MCF 10A (cell line): ENCODE measurements at places on chromosomes 4 and X.

GRCh38 chr4:125538670-125539069 lies 223.9 kb downstream of the FAT4 start:
- DNase-seq: no peak

DNA sequence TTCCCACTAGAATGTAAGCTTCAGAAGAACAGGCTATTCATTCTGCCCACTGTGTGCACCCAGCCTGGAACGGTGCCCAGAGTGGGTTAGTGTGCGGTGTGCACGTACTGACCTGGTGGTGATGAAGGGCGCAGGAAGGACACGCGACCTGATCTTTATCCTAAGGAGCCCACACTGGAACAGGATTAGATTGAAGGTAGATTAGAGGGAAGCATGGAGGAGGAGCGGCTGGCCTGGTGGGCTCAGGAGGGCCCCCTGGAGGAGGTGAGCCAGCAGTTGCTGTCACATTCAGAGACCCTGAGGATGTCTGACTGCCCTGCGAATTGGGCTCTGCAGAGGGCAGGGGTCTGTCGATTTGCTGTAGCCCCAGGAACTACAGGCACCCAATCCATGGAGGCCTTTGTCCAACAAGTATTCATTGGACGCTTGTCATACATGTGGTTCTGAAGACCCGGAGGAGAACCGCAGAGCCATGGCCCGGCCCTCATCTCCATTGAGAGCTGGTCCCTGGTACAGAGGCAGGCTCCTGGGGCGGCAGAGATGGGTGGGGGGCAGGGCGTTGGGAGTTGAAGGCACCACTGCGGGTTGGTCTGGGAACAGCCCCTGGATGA lies 73.2 kb downstream of the HTRA3 start:
- no peak for DNase-seq

DNA sequence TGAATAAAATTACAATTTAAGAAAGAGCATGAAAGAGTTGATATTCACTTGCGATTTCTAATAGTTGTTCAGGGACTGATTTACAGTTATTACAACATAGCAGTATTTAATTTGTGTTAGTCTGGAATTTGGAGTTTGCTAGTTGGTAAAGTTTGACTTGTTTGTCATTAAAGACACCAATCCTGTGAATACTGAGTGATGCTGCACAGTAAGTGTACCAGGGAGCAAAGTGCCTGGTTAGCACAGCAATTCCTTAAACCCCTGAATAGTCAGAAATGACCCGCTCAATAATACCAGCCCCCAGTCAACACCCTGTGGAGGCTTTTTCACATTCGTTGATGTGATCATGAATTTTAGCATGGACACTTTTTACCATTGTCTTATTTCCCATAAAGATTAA lies 122.2 kb upstream of the GC start:
- no peak for DNase-seq

- no peak for DNase-seq
Observed at GRCh38 chr4:176758731-176759130, 34.0 kb downstream of the VEGFC start.

DNA sequence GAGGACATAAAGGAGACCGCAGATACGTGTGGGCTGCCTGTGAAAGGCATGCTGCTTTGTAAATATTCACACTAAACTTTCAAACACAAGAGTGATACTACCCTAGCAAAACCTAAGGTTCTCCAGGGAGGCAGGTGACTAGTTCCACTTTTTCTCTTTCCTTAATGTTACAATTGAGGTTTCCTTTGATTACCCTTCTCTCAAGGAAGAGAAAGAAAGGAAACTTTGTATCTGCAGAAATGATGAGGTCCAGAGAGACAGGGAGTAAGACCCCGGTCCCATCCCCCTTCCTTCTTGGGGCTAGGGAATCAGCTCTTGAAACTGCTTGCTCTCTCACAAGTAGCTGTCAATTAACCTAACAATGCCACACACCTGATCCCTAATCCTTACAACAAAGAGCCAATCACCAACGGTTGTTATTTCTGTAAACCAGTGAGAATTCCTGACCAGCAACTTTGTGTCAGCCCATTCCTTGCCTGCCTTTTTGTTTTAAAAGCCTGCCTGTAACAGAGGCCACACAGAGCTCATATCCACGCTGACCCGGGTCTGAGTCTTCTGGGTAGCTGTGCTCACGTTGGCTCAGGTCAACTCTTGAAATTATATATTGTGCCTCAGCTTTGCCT lies 754.8 kb upstream of the FRG1 start:
- no peak for DNase-seq

DNA sequence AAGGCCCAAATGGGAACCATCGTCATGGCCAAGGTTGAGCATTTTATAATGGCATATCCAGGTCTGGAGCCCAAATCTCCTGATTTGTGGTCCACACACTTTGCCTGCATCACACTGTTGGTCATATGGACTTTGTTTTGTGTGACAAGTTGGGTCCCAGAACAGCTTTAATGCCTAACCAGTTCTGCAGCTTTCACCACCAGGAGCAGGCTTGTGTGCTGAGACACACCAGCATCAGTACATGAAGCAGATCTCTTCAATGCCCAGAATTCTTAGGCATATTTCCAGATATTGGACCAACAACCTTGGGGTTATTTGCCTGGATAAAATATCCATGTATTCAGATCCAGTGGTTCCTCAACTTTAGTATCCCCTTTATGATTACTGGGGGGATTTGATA lies 371.3 kb downstream of the FBXW7 start:
- DNase-seq: no peak

- DNase-seq: no peak
Observed at GRCh38 chrX:68938244-68939004, 109.6 kb downstream of the EFNB1 start.

GRCh38 chrX:153621949-153622598 lies 23.1 kb upstream of the CCNQ start:
- no peak for DNase-seq

DNA sequence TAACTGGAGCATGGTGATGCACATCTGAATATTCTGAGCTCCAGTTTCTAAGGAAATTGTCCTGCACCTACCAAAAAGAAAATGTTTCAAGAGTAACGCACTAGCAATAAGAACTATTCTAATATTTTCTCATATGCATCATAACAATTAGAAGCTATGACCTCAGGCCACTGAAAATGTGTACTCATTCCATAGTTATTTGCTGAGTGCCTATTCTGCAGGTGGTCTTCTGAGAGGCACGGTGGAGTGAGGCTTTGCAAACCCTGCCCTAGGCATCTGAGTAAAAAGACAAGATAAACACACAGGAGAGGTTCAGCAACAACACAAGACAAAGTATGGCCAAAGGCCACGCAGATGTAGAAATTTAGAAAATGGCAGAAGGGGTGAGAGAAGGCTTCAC lies 23.7 kb downstream of the SLC10A6 start:
- DNase-seq: no peak

DNA sequence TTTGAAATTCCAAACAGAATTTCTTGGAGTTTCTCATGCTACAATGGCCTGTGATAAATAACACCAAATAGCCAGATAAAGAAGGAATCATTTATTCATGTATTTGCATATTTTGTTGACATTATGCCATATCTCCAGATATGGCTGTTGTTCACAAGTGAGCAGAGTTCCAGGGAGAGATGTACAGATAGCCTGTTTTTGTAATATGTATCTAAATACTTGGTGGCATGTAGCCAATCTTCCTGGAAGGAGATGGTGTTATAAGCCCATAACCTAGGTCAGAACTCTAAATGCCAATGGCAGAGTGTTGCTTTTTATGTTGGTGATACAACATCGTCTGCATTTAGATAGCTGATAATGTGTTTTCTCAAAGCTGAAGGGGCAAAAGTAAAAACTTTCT lies 292.2 kb downstream of the FBXO8 start:
- no peak for DNase-seq

DNA sequence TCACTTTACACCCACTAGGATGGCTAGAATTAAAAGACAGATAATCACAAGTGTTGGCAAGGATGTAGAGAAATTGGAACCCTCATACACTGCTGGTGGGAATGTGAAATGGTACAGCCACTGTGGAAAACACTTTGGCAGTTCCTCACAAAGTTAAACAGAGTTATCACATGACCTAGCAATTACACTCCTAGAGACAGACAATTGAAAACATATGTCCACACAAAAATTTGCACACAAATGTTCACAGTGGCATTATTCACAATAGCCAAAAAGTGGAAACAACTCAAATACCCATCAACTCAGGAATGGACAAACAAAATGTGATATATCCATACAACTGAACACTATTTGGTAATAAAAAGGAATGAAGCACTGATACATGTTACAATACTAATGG lies 5.7 kb downstream of the ZNF280C start:
- no peak for DNase-seq

GRCh38 chrX:154542723-154543424 lies 3.8 kb downstream of the G6PD start:
- peak; percentile 55 for DNase-seq

DNA sequence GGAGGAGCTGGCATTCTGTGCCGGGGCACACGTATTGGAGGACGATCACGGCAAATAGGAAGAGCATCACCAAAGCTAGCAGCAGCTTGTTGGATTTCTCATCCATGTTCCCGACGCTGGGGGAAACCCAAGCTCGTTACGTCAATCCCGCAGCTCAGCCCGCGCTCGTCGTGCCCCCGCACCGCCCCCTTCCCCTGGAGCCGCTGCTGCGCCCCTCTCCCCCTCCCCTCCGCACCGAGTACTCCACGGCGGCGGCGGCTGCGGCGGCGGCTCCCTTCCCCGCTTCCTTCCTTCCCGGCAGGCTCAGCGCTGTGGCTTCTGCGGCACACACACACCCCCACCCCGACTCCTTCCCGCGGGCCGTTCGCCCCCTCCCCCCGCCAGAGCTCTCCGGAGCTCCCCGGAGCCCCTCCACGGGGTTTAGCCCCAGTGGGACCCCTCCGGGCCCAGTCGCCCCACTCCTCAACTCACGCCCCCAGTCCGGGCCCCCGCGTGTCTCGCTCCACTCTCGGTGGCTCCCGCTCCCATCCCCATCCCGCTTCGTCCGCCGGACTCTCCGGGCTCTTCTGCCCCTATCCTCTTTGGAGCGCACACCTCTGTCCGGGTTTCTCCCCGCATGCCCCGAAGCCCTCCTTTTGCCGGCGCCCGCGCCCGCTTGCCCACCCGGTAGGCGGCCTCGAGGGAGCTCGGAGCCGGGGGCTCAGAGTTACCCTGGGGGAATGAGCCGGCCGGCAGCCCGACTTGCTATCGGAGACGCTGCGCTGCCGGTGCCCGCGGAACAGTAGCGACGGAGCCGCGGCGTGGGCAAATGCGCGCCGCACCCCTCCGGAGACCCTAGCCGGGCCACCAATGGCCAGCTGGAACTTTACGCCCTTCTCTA lies 978 bp downstream of the HS6ST2 start:
- peak; percentile 23 for DNase-seq

- DNase-seq: no peak
Observed at GRCh38 chr4:99436462-99436861, 1.3 kb upstream of the ADH7 start.

- DNase-seq: no peak
Observed at GRCh38 chr4:3860913-3861636, 94.9 kb downstream of the ADRA2C start.

- no peak for DNase-seq
Observed at GRCh38 chr4:112282860-112283667, 2.6 kb downstream of the TIFA start.

GRCh38 chrX:31384471-31384870 lies 312.6 kb upstream of the FTHL17 start:
- no peak for DNase-seq

DNA sequence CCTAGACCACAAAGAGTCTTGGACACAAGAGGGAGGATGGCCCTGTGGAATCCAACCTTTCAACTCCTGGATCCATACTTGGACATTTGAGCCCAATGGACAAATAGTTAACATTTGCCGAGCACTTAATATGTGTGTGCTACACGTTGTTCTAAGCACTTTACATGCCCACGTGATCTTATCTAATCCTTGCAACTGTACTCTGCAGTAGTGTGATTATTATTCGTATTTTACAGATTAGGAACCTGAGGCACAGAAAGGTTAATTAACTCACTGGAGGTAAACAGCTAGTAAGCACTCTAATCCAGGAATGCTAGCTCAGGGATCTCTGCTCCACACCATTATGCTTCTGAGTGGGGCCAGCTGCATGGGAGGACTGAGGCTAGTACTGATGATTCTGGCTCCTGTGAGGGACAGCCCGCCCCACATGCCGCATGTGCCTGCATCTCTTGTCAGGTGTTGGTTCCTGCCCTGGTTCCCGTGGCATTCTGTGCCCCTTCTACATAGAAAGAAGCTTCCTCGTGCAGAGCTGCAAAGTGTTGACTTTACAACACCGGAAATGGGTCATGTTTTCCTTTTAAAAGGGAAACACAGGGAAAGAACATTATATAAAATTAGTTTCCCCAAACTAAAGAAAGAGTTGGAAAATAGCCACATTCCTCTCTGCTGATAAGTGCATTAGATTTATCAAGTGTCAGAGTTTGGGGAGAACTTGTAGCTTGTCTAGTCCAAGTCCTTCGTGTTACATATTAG lies 34.8 kb downstream of the PLAC1 start:
- DNase-seq: no peak

GRCh38 chr4:152943672-152944071 lies 7.5 kb downstream of the FHDC1 start:
- DNase-seq: no peak

GRCh38 chrX:31847773-31848172 lies 775.9 kb upstream of the FTHL17 start:
- DNase-seq: no peak

DNA sequence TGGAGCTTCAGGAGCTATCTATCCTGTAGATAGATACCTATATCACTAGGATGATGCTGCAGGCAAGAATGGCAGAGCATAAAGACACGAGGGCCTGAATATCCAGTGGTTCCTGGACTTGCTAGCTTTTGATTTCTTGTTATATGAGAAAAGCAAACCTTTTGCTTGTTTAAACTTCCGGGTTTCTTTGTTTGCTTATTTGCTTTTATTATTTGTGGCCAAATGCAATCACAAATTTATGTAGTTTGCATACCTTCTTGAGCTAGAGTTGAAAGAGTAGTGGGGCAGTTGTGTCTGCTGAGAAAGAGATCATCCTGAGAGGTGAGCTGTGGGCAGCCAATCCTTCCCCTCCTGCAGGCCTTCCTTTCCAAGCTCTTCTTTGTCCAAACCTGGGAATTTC lies 245.7 kb downstream of the AR start:
- no peak for DNase-seq

GRCh38 chr4:159177265-159178150 lies 74.6 kb downstream of the RAPGEF2 start:
- DNase-seq: no peak

- peak; percentile 40 for DNase-seq
Observed at GRCh38 chrX:13868591-13868990, 51.7 kb upstream of the GPM6B start.

DNA sequence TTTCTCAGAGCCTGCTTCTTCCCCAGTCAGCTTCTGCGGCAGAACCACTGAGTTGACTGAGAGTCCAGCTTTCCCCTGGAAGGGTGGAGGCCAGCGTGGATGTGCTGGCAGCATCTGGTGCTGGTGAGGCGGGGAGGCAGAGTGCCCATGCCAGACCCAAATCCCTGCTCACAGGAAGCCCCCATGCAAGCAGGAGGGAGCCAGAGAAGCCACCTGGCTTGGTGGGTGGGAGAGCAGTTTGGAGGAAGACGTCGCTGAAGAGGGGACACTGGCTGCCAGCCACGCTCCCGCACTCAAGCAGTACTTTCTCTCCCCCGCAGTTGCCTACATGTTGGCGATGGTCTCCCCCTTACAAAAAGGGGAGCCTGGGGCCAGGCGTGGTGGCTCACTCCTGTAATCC lies 6.0 kb downstream of the PDZD4 start:
- DNase-seq: no peak

- DNase-seq: no peak
Observed at GRCh38 chr4:53994382-53995102, 69.9 kb downstream of the CHIC2 start.

GRCh38 chr4:41185614-41186592 lies 28.4 kb downstream of the APBB2 start:
- DNase-seq: peak; percentile 46

- DNase-seq: peak; percentile 69
Observed at GRCh38 chrX:154775419-154776349, 13.0 kb downstream of the DKC1 start.
